Trophoblast cell (in vitro differentiated cells and primary cell): ENCODE measurements at places on chromosomes 12 and 14.

- DNase-seq = no peak
Measured at GRCh38 chr12:92605621-92606170, 97.1 kb upstream of the PLEKHG7 start.

- DNase-seq = no peak
Measured at GRCh38 chr12:91093341-91093740, 18.0 kb downstream of the LUM start.

GRCh38 chr14:36028218-36028617, 148.3 kb downstream of the PTCSC3 start:
- DNase-seq = no peak

GRCh38 chr12:107108995-107109508, 15.7 kb upstream of the CRY1 start:
- no peak for DNase-seq

GRCh38 chr12:71159264-71159663, 1.5 kb upstream of the TSPAN8 start:
- DNase-seq = no peak

- DNase-seq = no peak
Measured at GRCh38 chr12:23684121-23684520, 265.3 kb downstream of the SOX5 start.

GRCh38 chr12:30797689-30798088, 42.9 kb upstream of the CAPRIN2 start:
- DNase-seq = no peak

- DNase-seq = no peak
Measured at GRCh38 chr12:65585648-65586602, 238.4 kb upstream of the HMGA2 start.

- no peak for DNase-seq
Measured at GRCh38 chr12:98275131-98275475, 240.3 kb upstream of the TMPO start.

- no peak for DNase-seq
Measured at GRCh38 chr12:25106818-25107217, 88.1 kb downstream of the DNAI7 start.

GRCh38 chr12:129870136-129870535, 33.7 kb downstream of the TMEM132D start:
- DNase-seq = no peak

- no peak for DNase-seq
Measured at GRCh38 chr12:18631339-18631738, 106.5 kb downstream of the PLCZ1 start.

DNA sequence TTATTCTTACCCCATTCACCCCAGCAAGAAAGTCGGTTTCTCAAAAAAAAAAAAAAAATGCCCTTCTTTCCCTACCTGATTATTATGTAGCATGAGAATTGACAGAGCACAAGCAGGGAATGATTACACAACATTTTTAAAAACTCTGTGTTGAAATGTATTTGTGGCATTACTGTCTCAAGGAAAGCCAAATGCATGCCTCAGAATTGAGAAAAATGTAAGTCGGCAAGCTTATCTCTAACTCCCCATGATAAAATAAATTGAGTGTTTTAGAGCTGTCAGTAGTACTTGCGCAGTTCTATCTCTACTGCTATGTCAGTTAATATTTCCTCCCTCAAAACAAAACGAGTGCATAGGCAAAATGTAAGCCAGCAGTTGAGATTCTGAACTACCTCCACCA, 25.7 kb downstream of the ANO4 start:
- peak; percentile 84 for DNase-seq

DNA sequence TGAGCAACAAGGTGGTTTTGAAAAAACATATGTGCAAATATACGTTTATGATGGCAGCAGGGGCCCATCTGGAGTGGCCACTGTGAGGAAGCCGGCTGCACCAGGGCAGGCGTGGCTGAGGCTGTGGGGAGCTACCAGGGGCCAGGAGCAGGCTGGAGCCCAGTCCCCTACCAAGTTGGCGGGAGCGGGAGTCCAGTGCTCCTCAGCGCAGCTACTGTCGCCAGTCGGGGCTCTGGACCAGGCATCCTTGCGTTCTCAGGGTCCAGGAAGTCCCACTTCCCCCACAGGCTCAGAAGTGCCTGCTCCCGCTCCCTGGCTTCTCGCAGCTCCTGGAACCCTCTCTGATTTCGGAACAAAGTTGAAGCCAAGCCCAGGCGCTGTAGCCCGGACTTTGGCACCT, 1377.5 kb upstream of the FLRT2 start:
- DNase-seq = no peak

- no peak for DNase-seq
Measured at GRCh38 chr14:35392103-35392502, 12.4 kb downstream of the NFKBIA start.

DNA sequence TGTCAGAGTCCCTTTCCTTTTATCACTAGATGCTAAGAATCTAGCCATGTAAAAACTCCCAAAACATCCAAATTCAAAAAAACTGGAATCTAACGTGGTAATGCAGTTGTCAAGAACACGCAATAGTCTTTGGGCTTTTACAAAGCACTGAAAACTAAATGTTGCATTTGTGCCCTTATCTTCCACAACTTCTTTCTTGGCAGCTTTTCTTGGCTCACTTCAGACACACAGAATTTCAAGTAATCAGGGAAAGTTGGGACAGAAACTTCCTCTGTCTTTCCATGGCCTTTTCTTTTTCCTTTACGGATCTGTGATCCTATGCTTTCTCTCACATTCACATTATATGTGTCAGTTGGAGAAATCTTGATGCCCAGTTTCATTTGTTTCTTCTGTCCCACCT, 136.0 kb downstream of the CRADD start:
- no peak for DNase-seq

DNA sequence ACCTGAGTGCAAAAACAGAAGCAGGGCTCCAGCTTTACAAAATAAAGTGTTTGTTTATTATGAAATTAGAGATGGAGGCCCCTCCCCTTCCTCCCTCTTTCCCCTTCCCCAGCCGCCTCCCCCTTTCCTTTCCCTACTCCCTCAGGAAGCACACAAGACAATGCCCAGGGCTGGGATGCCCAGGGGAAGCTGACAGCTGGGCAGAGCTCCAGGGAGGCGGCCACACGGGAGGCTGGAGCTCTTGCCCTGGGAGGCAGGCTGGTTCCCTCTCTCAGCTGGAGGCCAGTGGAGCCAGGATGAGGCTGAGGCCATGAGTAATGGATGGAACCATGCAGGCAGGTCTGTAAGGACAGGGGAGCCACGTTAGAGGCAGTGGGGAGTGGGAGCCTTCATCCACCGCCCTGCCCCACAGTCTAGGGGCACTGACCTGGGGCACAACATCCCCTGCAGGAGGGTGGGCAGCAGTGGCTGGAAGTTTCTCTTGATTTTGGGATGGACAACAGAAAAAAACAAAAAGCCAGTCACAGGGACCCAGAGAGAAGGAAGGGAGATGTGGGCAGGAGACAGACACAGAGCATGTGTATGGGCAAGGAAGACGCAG, 5.1 kb downstream of the PSMB11 start:
- DNase-seq = no peak

DNA sequence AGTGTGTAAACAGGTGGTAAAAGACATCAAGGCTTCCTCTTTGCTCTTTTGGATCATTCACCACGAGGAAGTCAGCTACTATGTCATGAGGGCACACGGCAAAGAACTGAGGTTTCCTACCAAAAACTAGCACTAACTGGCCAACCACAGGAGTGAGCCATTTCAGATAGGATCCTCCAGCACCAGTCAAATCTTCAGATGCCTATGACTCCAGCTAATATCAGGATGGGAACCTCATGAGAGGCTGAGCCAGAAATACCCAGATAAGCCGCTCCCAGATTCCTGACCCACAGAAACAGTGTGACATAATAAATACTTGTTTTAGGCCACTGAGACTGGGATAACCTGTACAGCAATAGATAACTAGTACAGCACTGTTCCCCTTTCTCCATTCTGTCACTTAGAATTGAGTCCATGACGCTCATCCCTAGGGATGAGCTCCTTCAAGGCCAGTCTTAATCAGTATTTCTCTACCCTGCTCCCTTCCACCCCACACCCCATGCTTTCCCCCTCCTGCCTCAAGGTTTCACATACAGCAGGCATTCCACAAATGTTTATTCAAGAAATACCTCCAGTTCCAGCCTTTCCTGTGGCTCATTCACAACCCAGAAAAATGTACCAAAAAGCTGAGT, 68.4 kb downstream of the PPM1H start:
- DNase-seq = peak; percentile 89

DNA sequence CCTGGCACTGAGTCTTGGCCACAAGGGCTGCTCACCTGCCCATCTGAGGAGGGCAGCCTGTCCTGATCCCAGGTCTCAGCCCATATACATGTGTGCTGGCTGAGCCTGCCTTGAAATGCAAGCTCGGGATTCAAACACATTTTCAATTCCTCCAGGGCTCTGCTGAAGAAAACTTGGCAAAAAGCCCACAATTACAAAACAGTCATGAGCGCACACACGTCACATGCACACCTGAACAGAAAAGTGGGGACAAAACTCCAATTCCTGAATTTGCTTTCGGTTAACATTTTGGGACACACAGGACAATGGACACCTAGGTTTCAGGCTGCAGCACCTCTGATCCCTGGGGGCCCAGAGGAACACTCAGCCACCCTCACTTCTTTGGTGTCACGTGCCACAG, 113.9 kb downstream of the RBM19 start:
- no peak for DNase-seq

DNA sequence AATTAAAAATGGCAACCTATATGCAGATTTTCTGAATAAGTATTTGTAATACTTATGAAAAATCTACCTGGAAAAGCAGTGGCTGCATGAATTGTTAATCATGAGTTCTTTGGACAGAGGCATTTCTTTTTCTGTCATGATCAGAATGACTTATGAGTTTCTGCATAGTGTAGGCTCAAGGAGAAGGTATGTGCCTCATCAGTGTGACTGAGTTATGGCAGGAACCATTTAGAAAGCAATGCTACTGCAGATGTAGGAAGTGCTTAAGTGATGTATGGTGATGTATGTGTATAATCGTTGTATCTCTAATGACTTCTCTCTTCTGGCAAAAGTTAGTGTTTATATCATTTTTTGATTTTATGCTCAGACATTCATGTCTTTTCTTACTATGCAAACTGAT, 816.4 kb upstream of the FBXO33 start:
- no peak for DNase-seq

- no peak for DNase-seq
Measured at GRCh38 chr12:104638851-104639240, 182.1 kb downstream of the CHST11 start.

DNA sequence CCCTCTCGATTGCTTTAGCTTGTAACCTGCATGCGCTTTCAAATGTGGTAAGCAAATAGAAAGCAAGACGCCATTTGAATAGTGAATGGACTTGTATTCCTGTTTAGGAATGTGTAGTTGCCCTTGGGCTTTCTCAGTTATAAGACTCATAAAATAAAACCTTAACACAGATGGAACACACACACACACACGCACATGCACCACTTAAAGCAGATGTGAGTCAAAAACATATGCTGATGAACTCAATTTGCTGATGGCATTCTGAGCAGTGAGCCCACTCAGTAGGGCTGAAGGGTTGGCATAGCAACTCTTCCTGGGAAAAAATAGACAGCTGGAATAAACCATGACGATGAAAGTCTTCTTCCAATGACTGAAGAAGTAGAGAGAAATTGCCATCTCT, 360.5 kb downstream of the APAF1 start:
- DNase-seq = no peak

DNA sequence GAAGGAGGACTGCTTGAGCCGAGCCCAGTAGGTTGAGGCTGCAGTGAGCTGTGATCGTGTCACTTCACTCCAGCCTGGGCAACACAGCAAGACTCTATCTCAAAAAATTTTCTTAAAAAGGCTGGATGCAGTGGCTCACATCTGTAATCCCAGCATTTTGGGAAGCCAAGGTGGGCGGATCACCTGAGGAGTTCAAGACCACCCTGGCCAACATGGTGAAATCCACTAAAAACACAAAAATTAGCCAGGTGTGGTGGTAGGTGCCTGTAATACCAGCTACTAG, 17.1 kb upstream of the MDM2 start:
- no peak for DNase-seq

- DNase-seq = peak; percentile 77
Measured at GRCh38 chr14:34722723-34723545, 8.5 kb upstream of the CFL2 start.

- peak; percentile 23 for DNase-seq
Measured at GRCh38 chr12:57342207-57342691, 88.6 kb downstream of the R3HDM2 start.

- no peak for DNase-seq
Measured at GRCh38 chr12:60211244-60211643, 615.4 kb downstream of the SLC16A7 start.

DNA sequence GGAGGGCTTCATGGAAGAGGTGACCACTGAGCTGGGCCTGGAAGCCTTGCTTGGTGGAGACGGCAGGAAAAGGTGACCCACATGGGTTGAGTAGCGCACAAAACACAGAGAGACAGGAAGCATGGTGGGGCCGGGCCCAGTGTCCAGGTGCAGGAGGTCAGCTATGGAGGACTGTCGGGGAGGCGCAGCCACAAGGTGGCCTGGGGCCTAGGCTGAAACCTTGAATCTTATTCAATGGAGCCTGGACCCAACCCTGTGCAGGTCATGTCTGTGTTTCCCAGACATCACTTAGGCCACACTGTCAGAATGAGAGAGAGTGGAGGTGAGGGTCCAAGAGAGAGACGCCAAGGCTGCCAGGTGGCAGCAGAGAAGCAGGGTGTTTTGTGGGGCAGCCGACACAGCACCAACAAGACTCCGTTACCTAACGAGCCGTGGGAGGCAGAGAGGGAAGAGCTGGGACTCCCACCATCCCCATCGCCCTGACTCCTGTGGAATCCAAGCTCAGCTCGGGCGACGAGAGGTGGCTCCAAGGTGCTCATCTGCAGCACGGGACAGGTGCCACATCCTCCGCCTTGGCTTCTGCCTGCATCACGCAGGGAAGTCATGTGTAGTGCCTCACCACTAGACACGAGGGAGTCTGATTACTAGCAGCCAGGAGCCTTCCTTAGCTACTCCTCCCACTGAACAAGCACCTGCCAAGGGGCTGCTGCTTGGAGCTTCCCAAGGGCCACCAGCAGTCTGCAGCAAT, 38.7 kb downstream of the DEGS2 start:
- DNase-seq = no peak

- peak; percentile 46 for DNase-seq
Measured at GRCh38 chr12:53452159-53453077, 516 bp downstream of the PCBP2 start.

DNA sequence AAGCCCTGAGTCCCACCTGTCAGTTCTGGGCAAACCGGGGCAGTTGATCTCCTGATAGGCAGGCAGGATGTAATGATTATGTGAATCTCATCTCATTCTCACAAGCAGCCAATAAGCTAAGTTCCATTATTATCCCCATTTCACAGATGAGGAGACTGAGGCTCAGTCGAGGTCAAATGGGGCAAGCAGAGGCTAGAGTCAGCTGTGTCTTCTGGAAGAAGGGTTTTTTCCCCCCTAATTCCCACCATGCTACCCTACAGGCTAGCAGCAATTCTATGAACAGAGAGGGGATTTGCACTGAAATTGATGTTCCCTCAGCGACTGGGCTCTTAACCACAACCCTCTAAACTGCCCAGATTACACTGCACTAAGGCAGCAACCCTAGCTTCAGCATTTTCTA, 93.8 kb upstream of the MAP1LC3B2 start:
- DNase-seq = no peak

- peak; percentile 55 for DNase-seq
Measured at GRCh38 chr14:20662968-20663732, 21.2 kb upstream of the RNASE4 start.
